Astrocyte of the spinal cord (primary cell): ENCODE measurements at places on chromosomes 7 and 10.

DNA sequence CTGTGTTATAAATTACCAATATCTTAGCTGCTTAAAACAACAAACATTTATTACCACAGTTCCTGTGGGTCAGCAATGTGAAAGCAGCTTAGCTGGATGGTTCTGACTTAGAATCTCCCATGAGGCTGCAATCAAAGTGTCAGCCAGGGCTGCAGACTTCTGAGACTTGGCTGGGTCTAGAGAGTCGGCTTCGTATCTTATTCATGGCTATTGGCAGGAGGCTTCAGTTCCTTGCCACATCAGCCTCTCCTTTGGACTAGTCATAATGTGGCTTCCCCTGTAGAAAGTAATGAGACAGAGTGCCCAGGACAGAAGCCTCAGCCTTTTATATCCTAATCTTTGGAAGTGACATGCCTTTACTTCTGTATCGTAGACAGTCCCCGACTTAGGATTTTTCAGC is 27.3 kb downstream of the RALA start:
- peak; percentile 71 for DNase-seq

DNA sequence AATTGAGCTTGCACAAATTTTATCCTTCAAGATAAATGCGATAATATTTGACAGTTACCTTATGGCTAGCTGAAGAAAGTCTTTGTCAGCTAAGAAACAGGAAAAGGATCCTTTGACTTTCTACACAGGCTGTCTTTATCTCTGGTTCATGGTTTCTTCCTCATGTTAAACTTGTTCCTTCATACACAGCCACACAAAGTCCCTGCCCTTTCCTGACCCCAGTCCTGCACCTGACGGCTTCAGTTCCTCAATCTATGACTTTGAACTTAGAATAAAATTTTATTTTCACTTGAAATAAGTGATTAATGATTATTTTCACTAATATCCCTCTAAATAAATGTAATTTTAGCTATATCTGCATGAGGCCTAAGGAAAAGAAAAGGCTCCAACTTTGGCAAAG is 77.8 kb upstream of the PRSS1 start:
- no peak for DNase-seq

GRCh38 chr10:113939212-113939860 is 84.9 kb downstream of the NHLRC2 start:
- no peak for DNase-seq

DNA sequence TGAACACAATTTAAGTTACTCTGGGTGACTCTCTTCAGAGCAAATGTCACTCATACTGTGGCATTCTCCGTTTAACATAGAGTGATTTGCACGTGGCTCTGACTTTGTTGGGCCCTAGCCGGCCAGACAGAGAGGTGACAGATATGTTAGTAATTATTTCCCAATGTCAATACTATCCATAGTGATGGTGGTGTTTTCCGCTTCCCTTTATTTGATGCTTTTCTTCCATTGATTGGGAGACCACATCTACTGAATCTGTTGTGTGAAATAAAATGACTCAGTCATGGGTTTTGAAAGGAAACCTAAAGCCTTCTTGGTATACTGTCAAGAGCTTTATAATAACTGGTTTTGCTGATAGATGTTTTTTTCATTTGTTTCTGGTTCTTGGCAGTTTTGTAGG is 7.4 kb downstream of the AVL9 start:
- DNase-seq, result no peak

- DNase-seq, result peak; percentile 4
These were observed 240.1 kb downstream of the ELMO1 start for GRCh38 chr7:37208528-37208927.

GRCh38 chr10:131870831-131871672 is 29.8 kb upstream of the PPP2R2D start:
- DNase-seq, result no peak

DNA sequence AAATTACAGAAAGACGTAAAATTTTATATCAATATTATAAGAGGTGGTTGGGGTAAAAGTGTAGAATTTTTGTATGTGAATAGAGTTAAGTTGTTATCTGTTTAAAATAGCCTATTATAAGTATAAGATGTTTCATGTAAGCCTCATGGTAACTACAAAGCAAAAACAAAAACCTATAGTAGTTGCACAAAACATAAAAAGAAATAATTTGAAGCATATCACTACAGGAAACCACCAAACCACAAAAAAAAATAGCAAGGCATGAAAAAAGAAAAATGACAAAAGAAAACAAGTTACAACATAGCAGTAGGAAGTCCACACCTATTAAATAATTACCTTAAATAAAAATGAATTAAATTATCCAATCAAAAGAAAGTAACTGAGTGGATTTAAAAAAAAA is 12.4 kb upstream of the GSTK1 start:
- no peak for DNase-seq

DNA sequence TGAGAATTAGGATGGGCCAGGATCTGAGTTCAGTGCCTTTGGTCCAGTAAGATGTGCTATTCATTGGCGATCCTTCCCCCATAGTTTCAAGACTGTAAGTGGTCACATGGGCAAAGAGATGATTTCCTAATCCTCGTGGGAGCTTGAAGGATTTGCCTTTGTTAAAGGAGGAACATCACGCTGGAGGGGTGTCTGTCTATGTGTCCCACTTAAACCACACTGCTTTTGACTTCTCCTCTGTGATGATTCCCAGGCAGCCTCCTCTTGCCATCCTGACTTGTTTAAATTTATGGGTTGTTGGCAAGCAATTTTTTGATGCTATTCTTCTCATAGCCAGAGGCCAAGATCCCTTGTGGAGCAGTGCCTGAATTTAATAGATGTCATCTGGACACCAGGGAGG is 154.0 kb downstream of the TCF7L2 start:
- no peak for DNase-seq

GRCh38 chr7:37061849-37062559 is 337.7 kb upstream of the AOAH start:
- peak; percentile 5 for DNase-seq

DNA sequence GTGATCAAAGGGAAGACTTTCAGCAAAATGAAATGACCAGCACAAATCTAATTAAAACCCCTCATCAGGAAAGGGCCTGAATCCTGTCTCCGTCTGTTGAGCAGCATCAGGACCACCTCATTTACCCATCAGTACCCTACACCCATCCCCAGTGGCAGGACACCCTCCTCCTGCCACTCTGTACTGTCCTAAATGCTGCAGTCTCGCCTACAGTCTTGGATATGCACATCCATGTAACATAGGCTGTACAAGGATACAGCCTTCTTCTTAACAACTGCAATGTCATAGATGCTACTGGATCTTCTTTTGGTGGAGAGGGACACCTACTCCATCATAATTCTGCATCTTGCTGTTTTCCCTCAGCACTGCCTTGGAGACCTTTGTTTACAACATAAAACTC is 140.3 kb upstream of the LANCL2 start:
- DNase-seq, result no peak

DNA sequence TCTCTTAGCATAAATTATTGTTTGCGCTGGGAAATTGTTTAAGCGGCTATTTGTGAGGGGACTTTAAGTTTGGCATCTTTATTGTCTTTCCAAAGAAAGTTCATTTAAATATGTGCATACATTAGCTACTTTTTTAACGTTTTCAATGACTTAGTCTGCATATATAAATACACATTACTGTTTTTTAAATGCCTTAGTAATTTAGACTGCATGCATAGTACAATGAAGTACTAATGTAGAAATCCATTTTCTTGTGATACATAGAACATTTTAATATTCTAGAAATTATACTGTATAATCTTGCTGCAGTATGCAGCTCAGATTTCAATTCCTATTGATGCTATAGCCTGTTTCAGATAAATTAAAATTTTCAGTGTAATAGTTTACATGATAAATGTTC is 325.4 kb downstream of the MALRD1 start:
- no peak for DNase-seq

GRCh38 chr7:119708891-119709290 is 564.1 kb upstream of the KCND2 start:
- no peak for DNase-seq

DNA sequence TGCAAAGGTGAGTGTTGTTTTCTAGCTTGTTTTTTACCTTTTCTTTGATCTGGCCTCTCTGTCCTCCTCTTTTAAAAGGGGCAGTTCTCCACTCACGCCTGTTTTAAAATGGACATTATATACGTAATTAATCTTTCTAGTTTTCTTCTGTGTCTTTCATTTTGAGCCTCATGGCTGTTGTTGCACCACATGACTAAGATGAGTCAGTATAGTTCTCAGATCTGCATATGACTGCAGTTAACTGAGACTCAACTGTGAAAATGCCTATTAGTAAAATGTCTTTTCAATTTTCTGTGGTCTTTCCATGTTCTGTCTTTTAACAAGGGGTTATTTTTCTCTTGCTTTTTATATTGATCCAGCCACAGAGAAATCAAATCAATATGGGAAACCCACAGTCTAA is 296.1 kb downstream of the CDK14 start:
- DNase-seq, result no peak

GRCh38 chr10:33006342-33006887 is 48.4 kb upstream of the ITGB1 start:
- no peak for DNase-seq

GRCh38 chr7:158473946-158474345 is 113.7 kb downstream of the PTPRN2 start:
- DNase-seq, result no peak

DNA sequence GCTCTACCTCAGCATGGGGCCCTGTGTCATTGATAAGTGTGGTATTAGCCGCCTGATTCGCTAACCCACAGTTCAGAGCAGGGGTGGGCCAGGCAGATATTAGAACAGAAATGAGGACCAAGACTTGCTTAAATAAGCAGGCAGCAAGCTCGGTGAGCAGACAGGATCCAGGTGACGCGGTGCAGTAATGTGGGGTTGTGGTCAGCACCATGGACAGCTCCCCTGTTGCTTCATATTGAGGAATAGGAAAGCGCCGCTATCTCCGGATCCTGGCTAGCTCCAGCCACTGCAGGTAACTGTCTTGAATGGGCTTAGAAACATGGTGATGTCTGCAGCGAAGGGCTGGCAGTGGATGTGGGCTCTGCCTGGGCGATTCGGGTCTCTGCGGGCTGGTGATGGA is 51.3 kb upstream of the GPR26 start:
- DNase-seq, result peak; percentile 17

- no peak for DNase-seq
These were observed 178.1 kb downstream of the CALN1 start for GRCh38 chr7:72234086-72234485.

GRCh38 chr10:113073549-113074189 is 123.6 kb downstream of the TCF7L2 start:
- peak; percentile 98 for DNase-seq

GRCh38 chr7:81308643-81309322 is 389.9 kb upstream of the SEMA3C start:
- no peak for DNase-seq

GRCh38 chr10:43054593-43054992 is 22.3 kb upstream of the RET start:
- no peak for DNase-seq

DNA sequence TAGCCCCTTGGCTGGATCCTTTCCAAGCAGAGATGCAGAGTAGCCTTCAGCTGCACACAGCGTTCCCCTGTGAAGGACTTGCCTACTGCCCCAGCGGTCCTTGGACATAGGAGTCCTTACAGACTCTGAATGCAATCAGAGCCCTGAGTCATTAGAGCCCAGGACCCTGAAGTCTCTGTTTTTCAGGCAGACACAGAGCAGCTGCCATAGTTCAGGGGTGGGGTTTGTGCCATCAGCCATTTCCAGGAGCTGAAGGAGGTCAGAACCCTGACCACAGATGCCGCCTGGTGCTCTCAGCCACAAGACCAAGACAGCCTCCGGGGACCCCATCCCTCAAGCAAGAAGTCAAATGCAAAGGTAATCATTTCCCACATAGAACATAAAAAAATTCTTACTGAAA is 32.8 kb upstream of the WDFY4 start:
- DNase-seq, result no peak

DNA sequence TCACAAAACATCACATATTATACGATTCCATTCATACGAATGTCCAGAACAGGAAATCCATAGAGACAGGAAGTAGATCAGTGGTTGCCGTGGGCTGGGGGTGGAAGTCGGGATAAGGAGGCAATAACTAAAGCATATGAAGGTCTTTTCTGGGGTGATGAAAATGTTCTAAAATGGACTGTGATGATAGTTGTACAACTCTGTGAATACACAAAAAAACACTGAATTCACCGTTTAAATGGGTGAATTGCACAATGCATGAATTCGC is 3.2 kb upstream of the INSIG1 start:
- DNase-seq, result no peak
